ENCODE measurements at places on chromosomes 3 and 15. TPM values are rescaled to one million over a fixed set of nuclear protein-coding genes. Genes with fewer than 3 reads are reported as not detected.

DNA sequence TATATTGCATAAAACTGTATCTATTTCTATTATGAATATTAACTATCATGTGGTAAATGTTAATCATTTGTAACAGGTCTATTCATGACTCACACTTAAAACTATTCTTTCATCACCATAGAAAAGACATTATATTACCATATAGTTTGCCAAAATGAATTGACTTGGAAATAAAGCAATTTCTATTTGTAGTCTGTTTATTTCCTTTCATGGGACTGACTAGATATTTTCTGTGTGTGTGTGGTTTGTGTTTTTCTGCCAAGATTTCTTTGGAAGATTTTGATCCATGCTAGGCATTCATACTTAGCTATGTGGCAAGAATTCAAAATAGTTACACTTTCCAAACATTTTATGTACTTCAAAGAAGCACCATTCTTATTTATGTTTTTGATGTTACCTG, 522.5 kb upstream of the AGTR1 start:
- DNase-seq: no peak

DNA sequence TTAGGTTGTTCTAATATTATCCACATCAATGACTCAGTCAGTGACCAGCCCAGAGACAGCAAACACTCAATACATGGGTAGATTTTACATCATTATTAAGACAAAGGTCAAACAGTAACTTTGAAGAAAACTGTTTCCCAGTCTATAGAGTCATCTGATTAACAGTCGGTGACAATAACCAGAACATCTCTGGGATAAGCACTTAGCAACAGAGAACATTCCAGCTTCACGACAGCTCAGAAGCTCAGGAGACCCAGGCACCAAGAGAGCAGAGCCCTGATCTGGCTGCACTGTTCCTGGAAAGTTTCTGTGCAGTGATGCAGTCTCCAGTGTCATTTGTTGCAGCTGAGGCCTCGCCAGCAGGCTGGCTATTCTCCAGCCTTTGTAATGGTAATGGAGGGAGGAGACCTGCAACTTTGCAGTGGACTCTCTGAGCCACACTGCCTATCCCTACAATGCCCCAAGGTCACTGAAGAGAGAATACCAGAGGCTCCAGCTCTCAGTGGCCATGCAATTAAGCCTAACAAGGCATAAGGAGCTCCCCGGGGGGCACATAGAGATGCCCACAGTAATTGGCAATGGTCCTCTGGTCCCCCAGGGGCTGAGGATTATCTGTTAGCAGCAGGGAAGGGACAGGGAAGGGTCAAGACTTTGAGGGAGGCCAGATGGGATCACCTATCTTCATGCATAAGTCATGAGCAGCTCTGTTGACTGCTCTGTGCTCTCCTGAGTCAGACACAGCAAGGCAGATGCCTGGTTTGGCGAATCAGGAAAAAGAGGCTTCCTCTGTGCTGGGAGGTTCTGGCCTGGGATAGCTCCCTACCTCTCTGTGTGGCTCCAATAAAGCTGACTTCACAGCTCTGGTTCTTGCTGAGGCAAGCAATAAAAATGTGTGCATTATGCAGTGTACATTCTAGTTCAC, 163.6 kb downstream of the CTNNB1 start:
- no peak for DNase-seq

GRCh38 chr3:112675349-112675748, 34.4 kb upstream of the CCDC80 start:
- no peak for DNase-seq

DNA sequence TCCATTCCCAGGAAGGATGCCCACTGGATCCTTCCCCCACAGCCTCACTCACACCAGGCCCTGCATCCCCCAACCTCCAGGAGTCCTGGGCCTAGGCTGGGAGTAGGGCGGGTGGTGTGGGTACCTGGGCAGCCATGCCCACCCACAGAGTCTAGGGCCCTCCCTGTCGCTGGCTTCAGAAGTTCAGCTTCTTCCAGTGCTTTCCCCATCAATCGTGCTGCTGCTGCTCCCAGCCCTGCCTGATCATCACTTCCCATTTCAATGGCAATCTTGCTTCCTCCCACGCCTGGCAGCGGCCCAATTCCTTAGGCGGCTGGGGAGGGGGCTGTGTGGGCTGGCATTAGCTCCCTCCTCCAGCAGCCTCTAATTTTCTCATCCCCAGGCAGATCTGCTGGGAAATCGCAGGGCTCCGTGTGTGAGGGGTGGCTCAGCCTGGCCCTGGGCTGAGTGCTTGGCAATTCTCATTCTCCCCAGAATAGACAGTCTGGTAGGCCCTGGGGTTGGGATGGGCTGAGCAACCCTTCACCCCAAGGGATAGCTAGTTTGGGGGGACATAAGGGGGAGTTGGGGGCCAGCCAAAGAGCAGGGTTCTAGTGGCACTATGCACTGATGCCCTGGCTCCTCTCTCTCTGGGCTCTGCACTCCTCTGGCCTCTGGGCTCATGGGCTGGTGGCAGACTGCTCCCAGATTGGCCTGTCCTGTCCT, 66.4 kb downstream of the SCN5A start:
- DNase-seq: peak; percentile 68

- peak; percentile 94 for DNase-seq
These were observed 101.5 kb downstream of the FBLN2 start for GRCh38 chr3:13650210-13651056.

GRCh38 chr3:103459815-103460214, 1025.0 kb downstream of the ZPLD1 start:
- no peak for DNase-seq

DNA sequence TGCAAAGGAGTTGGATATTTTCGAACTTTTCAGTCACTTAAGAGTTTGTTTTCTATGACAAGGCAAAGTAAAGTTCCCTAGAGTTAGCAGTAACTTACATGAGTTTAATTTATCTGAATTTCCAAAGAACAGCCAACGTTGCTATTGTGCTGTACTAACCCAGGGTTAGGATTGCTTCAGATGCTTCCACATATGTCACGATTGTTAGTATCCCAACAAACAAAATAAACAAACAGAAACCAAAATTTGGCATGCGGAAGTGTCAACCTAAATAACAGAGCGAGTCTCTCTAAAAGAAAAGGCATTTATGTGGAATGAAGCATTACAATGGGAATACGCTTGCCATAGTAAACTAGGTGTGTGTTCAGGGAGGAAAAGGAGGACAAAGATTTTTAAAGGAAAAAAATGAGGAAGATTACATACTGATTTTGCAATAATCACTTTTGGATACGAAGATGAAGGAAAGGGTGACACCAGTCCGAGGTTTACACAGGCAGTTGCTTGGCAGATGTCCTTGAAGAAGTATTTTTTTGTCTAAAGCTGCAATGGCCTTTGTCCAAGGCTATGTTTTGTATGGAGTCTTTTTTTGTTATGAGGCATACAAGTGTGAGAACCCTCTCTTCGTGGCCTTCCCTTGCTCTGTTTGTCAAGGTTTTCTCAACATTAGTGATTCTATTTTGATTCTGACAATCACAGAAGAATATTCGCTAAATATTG, 267.9 kb downstream of the GABRG3 start:
- no peak for DNase-seq

GRCh38 chr3:59043391-59043790, 6.4 kb downstream of the CFAP20DC start:
- DNase-seq: no peak

GRCh38 chr15:69377216-69377970, 36.8 kb upstream of the KIF23 start:
- no peak for DNase-seq

DNA sequence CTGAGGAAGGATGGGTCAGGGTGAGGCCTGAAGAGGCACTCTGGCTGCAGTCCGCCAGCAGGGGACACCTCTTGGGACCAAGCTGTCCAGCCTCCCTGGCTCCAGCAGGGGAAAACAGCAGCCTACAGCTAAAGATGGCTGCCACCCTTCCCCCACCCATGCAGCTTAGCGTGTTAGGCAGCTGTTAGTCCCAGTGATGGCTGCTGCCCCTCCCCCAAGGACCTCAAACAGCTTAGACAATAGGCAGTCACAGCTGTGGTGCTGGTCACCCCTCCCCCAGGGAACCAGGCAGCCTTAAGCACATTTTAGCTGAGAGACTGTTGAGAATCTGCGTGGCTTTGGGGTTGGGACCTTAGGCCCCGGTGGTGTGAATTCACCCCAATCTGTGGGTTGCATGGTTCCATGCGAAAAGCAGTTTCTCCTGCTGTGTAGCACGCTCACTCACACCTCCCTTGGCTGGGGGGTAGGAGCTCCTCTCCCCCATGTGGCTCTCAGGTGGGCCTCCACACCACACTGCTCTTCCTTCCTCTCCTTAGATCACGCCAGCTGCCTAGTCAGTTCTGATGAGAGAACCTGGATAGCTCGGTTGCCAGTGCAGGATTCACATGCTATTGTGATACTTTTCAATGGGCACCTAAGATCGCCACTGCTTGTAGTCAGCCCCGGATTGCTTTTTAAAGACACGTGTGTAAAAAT, 140.5 kb upstream of the CADPS start:
- DNase-seq: no peak

DNA sequence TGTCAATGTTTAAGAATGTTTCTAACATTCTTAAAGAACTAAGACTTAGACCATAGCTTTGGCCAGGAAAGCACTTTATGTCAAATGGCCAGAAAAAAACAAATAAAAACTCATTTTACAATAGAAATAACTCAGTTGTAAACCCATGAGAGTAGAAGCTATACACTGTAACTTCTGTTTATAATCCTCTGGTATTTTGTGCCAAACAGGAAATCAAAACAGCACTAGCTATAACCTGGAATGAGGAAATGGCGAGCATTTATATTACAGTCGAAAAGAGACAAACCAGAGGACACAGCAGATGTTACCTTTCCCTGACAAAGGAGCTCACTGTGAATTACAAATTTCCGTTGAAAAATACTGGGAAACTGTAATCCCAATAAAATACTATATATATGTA, 10.3 kb downstream of the GK5 start:
- DNase-seq: no peak

- DNase-seq: no peak
These were observed 125.0 kb downstream of the ZNF280D start for GRCh38 chr15:56608140-56608778.

DNA sequence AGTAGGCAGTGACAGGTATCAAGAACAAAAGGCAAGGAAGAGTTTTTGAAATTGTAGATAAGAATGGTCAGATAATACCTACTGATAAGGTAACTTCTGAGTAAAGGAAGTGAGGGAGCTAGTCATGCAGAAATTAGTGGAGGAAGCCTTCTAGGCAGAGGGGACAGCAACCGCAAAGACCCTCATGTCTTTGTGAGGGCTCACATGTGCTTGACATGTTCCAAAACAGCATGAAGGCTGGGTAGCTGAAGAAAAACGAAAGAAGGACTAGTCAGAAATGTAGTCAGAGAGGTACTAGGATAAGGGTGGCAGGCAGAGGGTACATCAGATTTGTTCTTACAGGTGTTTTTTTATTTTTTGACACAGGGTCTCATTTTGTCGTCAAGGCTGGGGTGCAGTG, 5.3 kb downstream of the SIN3A start:
- no peak for DNase-seq

GRCh38 chr3:67335813-67336212, 318.6 kb downstream of the SUCLG2 start:
- no peak for DNase-seq

DNA sequence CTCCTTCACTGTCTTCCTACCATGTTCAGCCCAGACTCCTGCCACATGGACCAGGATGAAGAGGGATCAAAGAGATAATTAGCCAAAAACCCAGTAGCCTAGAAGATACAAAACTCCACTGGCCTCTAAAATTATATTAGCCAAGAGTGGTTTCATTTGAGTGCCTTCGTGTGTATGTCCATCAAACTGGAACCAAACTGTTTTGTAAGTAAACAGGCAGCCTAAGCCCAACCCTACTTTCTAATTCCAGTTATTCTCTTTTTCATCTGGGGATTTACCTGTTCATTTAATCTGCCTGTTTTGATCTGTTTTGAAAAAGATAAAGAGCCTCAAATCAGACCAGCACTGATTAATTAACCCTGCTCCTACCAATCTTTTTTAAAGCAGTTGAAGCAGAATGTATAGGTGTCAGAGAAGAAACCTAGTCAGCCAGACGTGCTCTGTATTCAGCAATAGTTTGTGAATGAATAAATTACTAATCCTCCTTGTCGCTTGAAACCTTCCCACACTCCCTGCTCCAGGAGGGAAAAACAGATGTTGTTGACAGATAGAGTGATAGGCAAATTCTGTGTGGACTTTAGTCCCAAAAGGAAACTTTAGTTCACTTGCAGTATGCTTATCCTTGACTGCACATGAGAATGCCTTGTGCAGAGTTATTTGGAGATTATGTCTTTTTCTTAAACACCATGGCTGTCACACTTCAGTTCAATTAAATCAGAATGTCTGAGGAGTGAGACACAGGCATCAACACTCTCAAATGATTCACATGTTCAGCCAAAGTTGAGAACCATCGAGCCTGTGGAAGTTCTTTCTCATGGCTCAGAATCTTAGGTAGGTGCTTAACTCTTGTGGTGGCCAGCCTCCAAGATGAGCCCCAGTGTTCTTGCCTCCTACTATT, 55.5 kb upstream of the ZBED2 start:
- DNase-seq: no peak

DNA sequence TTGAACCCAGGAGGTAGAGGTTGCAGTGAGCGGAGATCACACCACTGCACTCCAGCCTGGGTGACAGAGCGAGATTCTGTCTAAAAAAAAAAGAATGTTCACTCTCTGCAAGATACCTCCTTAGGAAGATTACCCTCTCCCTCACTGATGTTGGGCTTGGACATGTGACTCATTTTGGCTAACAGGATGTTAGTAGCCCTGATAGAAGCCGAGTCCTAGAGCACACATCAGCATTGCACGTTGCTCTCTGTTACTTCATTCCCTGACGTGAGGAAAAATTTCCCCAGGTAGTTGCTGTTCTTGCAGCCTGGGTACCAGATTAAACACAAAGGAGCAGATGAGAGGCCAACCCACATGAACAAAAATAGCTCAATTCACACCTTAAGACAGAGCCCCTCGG, 78.1 kb upstream of the PRICKLE2 start:
- no peak for DNase-seq

DNA sequence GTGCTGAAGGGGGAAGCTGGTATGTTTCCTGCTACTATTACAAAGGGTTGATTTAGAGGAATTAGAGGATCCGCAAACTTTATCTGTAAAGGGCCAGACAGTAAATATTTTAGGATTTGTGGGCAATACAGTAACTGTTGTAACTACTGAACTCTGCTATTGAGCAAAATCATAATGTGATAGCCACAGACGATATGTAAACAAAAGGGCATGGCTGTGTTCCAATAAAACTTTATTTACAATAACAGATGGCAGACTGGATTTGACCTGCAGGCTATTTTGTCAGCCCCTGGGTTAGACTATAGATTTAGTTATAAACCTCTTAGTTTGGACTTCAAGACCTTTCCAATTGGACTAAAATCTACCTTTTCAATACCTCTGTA, 27.8 kb upstream of the KCNMB2 start:
- DNase-seq: no peak

Gene LRRIQ4
- not detected for total RNA-seq

Gene FILIP1L
- total RNA-seq: 30.6 TPM

Gene FMN1
- total RNA-seq: 15.8 TPM

Gene C2CD4A
- 1.7 TPM for total RNA-seq

Gene KBTBD13
- total RNA-seq: not detected

Gene ATP13A4
- total RNA-seq: 10.2 TPM

Gene GPR62
- total RNA-seq: not detected

Gene BCHE
- 7.1 TPM for total RNA-seq

Gene PRR20G
- total RNA-seq: not detected

Gene OIP5
- total RNA-seq: 15.8 TPM

Gene HRG
- not detected for total RNA-seq
